ENCODE measurements at places on chromosomes 7 and 10.

GRCh38 chr7:73668103-73668885, 663 bp downstream of the VPS37D start:
- no peak for DNase-seq

DNA sequence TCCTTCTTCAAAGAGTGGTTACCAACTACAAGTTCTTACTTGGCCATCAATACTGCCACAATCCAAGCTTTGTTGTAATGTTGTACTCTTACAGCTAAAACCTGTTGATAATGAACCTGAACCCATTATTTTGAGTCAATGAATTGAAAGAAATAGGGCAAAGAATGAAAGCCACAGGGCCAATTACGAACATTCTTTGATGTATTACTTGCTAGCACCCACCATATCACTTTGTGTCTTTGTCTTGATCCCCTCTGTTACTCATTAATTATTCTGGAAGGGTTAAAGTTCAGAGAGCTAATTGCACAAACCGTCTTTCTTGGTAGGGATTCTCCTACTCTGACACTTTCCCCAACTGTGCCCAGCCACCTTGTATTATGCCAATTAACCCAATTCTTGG, 53.2 kb upstream of the TFEC start:
- no peak for DNase-seq

- DNase-seq: no peak
Observed at GRCh38 chr10:77756319-77757232, 119.0 kb upstream of the KCNMA1 start.

DNA sequence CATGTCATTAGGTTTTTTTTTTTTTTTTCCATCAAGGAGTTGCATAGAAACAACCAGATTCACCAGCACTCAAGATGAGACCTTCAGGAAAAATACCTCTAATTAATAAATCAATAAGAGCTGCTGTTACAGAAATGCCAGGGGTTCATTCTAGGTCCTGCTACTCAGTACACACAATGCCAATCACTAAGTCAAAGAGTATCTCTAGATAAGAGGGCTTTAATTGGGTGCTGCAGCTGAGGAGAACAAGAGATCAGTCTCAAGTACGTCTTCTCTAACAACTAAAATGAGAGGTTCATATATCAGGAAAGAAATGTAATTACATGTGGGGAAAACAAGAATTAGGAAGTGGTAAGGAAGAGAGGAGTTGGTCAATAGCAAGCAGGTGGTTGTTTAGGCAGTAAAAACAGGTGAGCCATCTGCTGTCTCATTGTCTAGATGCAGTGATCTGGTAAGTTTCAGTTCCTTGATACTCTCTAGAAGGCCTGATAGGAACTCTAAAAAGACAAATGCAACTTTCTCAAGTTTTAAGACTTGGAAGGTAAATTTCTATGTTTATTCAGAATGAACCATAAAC, 272.9 kb upstream of the ZWINT start:
- DNase-seq: no peak

DNA sequence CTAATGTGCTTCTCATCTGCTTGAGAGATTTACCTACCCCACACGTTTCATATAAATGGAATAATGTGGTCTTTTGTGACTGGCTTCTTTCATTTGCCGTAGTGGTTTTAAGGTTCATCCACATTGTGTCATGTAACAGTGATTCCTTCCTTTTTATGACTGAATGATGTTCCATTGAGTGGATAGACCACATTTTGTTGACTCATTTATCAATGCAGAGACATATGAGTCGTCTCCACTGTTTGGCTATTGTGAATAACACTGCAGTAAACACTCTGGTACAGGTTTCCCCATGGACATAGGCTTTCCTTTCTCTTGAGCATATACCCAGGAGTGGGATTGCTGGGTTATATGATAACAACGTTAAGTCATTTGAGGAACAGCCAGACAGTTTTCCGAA, 2.0 kb upstream of the AOC1 start:
- DNase-seq: no peak

- DNase-seq: no peak
Observed at GRCh38 chr7:21605008-21605585, 62.3 kb downstream of the DNAH11 start.

- no peak for DNase-seq
Observed at GRCh38 chr7:139080905-139081304, 28.6 kb downstream of the ZC3HAV1 start.

DNA sequence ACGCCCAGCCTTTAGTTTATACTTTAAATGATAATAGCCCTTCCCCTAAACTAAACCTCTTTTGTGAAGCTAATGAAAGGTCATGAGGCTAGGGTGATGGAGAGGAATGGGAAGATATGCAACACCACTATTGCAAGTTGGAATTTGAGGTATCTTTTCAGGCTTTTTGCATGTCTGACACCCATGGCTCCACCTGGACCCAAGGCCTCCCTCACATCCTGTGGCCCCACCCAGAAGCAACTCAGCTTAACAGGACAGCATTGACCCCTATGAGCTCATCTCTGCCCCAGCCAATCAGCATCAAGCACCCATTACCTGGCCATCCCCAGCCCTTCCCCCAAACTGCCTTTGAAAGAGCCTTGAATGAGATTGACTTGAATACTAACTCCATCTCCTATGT, 674.2 kb upstream of the NRP1 start:
- no peak for DNase-seq

DNA sequence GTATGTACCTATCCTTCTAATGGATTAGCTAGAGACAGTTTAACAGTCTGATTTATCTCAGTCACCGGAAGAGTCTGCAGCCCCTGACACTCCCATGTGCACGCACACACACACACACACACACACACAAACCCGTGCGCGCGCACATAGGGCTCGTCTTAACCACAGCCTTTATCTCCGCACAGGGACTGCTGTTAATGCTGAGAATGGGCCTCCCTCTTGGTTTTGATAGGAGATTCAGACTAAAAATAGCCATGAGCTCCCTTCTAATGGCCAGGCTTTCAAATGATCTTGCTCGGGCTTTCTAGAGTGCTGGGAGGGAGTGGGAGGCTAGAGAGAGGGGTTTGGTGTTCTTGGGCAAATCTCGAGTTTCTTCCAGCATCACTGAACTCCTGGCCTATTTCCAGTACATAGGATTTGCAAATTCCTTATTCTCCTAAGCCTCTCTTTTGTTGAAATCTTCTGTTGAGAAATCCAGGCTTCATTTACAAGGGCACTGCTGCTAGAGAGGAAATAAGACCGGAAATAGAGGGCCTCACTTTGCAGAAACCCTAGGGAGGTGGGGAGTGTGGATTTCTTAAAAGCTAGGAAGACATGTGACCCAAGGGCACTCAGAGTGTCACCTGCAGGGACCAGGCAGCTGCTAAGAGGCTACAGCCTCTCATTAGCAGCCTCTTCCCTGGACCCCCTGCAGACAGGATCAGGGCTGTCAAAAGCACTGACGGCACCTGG, 2.4 kb downstream of the TMEM72 start:
- no peak for DNase-seq

- no peak for DNase-seq
Observed at GRCh38 chr10:68559841-68560185, 324 bp upstream of the TET1 start.

DNA sequence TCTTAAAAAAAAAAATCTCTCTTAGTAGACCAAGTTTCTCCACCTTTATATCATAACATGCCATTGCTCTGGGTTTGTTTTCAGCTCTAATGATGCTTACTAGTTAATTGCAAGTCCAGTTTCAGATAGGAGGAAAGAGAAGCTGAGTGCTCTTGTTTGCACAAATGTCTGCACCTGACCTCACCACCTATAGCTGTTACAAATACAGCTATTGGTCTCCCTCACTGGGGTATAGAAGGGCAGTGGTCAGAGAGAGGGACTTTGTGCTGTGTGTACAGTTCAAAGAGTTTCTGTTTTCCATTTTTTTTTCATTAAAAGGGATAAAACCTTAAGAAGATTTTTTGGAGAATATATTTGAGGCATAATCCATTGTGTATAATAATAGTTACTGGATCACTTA, 52.7 kb downstream of the TAS2R16 start:
- DNase-seq: no peak

GRCh38 chr10:17497446-17498030, 43.1 kb upstream of the ST8SIA6 start:
- no peak for DNase-seq

GRCh38 chr10:121285406-121286196, 312.6 kb downstream of the FGFR2 start:
- no peak for DNase-seq

- no peak for DNase-seq
Observed at GRCh38 chr7:141480953-141481352, 70.3 kb upstream of the AGK start.

GRCh38 chr7:101813402-101814019, 3.9 kb upstream of the CUX1 start:
- DNase-seq: no peak

DNA sequence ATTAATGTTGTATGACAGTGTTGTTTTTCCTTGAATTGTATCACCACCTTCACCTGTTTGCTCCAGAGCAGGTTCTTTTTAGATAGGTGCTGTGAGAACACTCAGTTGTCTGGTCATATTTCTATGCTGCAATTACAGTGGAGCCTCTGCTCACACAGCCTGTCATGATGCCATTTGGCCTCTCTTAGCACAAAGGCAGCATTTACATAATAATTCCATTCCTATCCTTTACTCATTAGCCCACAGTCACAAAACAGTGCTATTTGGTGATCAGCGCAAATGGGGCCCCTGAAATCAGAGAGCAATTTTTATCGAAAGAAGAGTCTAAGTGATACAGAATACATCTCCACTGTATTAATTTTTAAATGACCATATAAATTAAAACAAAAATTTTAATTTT, 13.8 kb upstream of the DGKI start:
- no peak for DNase-seq

GRCh38 chr10:1673568-1674345, 63.6 kb downstream of the ADARB2 start:
- no peak for DNase-seq

- no peak for DNase-seq
Observed at GRCh38 chr7:150665896-150666295, 19.6 kb upstream of the GIMAP2 start.

GRCh38 chr10:110462166-110463095, 35.3 kb upstream of the DUSP5 start:
- DNase-seq: no peak

- DNase-seq: no peak
Observed at GRCh38 chr10:62577666-62578291, 203.6 kb downstream of the ZNF365 start.

- DNase-seq: no peak
Observed at GRCh38 chr7:24560772-24561171, 12.5 kb upstream of the PALS2 start.

DNA sequence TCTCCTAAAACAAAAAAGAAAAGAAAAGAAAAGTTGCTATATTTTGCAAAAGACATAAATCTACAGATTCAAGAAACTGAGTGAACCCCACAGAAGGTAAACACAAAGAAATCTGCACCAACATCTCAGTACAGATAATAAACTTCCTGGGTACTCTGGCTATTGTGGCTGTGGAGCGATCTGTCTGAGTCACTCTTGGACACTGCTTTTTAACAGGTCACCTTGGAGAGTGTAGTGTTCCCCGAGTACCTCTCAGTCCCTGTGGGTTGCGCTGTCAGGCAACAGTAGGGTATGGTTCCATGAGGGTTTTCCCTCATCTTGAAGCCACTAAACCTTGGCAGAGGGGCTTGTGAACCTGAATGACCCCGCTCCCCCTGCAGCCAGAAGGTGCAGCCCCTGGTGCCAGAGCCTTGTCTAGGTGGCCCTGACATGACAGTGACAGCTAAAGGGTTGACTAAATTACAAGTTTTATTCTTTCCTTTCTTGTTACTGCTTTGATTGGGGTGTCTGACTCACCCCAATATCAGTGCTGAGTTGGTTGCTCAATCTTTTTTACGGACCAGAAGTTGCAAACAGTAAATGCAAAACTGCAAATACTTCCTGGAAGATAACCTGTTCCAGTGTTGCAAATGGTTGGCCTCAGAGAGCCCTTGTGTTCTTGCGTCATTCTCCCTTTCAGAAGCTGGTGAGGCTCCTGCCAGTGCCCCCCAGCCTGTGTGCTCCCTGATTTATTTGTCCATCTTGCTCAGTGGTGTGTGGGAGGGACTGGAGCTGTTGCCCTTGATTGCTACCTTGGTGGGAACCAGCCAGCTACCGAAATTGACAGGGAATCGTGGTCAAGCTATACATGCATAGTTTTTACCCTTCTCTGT, 30.6 kb downstream of the POR start:
- DNase-seq: no peak

GRCh38 chr10:103044942-103045489, 126.9 kb downstream of the CNNM2 start:
- no peak for DNase-seq

DNA sequence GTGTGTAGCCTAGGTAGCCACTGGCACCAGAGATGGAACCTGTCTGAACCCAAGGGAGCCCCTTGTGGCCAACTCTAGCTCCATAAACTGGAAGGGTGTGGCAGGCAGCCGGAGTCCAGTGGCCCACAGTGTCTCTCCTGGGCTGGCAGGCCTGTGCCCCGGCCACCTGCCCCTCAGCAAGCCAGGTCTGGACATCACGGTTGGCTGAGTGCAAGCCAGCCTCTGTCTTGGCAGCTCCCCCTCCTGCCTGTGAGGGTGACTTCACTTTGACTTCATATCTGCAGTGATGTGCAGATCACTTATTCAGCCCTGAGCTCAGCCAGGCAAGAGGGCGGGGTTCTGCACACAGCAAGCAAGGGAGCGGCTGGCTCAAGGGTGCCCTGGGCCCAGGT, 1.3 kb upstream of the RET start:
- DNase-seq: no peak

DNA sequence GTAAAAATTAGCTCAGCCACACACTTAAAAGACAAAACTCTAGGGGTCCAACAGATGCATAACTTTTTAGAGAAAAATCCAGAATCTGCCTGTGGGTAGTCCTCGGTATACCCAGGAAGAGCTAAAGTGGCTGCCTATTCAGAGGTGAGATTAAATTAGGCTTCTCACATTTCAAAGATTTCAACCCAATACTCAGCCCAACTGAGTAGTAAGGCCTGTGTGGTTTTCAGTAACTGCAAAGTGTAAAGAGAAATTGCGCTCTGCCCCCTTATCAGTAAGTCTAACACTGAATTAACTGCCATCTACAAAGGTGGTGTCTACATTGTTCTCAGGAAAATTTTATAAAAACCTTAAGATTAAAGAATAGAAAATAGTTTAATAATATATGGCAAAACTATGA, 88.2 kb downstream of the ELMO1 start:
- no peak for DNase-seq

GRCh38 chr10:9315292-9315691, 1260.8 kb downstream of the GATA3 start:
- no peak for DNase-seq

DNA sequence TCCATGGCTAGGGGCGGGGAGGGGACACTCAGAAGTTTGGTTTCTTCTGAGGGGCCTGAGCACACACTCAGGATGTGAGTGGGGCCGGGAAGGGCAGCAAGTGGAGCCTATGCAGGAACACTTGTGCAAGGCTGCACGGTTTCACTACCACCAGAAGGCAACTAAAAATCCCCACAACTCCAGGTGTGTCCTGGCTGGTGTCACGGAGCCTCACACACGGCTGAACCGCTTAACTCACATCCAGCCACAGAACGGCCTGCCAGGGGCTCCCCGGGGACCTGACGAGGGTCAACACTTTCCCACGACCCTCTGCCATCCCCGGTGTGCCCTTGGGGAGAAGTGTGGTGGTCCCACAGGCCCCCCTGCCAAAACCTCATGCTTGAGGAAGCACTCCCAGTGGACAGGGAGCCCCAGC, 173.9 kb downstream of the ELFN1 start:
- DNase-seq: no peak
